ENCODE measurements at places on chromosomes 16 and 17.

DNA sequence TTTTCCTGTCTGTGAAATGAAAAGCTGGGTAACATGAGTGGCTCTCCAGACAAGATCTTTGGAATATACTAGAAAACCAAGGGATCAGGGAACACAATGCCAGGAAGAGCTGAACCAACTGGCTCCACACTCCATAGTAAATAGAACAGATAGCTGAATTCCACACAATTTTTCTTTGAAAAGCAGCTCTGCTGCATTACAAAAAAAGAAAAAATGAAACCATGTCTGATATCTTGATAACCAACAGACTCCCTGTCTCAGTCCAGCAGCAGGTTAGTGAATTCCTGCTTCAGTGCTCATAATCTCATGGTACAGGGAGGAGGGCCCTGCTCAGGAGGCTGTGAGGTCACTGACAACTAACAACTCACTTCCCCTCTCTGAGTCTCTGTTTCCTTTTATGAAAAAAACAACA is 97.1 kb downstream of the CDH11 start:
- DNase-seq, result no peak

GRCh38 chr16:57538235-57538721 is 1.9 kb upstream of the CCDC102A start:
- no peak for DNase-seq

GRCh38 chr16:3021449-3022207 is 1.5 kb downstream of the TNFRSF12A start:
- peak; percentile 70 for DNase-seq

GRCh38 chr16:21990381-21990944 is 10.5 kb downstream of the PDZD9 start:
- DNase-seq, result no peak

DNA sequence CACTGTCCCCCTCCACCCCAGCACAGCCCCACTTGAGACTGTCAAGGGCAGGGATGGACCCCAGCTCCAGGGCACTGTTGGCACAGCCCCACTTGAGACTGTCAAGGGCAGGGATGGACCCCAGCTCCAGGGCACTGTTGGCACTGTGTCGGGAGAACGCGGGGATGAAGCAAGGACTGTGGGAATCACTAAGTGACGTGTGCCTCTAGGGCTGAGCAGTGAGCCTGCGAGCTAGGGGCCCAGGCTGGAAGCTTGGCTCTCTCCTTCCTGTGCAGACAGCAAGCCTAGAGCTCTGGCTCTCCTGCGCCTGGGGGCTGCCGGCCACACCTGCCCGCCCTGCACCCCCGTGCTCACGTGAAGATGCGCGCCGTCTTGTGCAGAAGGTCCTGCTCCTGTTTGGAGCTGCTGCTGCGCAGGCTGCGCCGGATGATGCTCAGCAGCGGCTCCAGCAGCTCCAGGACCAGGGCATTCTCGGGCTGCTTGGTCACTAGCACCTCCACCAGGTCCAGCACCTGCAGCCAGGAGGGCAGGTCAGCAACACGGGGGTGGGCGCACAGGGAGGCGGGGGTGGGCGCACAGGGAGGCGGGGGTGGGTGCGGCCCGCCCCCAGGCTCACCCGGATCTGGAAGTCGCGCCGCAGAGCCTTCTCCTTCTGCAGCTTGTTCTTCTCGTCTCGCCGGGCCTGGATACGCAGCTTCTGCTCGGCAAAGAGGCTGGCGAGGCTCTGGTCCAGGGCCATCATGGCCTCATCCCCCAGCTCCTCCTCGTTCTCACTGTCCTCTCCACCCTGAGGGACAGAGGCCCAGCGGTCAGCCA is 10.8 kb downstream of the MYBBP1A start:
- no peak for DNase-seq

DNA sequence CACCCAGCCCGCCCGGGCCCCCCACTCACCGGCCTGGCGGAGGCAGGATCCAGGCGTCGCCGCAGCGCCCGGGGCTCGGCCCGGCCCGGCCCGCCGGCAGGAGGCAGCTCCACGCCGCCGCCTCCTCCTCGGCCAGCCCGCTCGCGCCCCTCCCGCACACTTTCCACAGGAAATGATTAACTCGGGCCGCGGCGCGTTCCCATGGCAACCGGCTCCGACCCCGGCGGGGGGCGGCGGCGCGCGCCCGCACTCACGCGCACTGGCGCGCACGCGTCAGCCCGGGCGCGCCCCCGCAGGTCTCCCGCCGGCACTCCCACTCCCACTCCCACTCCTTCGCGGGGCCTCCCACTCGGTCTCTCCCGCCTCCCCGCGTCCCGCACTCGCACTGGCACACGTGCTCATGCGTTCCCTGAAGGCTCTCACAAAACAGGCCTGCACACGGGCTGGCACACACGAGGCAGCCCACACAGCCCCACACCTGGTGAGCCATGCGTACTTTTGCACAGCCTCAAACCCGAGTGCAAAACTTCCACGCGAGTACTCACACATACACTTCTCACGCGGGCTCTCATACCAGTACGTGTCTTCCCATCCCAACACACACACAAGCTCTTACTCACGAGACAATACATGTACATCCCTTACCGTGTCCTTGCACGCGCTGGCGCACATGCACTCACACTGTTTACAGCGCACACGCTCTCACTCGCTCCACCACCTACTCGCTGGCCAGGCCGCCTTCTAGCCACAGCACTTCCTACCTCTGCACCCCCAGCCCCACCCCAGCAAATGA is at the start of gene KIFC3:
TSS of gene KIFC3 (minus strand) at position 151 of the 793 bp plus-strand sequence. CDS start 4,248 bp downstream, outside the sequence.
- DNase-seq, result peak; percentile 63

GRCh38 chr16:73171901-73172240 is 123.9 kb upstream of the ZFHX3 start:
- no peak for DNase-seq

DNA sequence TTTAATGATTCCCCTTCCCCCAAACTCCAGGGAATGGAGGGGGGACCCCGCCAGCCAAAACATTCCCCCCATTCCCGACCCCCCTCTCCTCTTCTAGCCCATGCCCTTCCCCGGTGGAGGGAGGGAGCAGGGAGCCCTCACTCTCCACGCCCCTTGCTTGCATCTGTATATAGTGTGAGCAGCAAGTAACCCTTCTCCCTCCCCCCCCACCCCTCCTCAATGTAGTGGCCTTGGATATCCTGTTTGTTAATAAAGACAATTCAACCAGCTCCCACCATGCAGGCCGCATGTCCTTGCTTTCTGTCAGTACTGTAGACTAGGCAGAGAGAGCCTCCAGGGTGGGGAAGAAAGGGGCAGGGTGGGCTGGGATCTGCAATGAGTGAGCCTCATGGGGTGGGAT is 1.6 kb upstream of the C17orf107 start:
- no peak for DNase-seq

- DNase-seq, result no peak
These were observed 115.1 kb downstream of the PPM1E start for GRCh38 chr17:58870747-58871146.

DNA sequence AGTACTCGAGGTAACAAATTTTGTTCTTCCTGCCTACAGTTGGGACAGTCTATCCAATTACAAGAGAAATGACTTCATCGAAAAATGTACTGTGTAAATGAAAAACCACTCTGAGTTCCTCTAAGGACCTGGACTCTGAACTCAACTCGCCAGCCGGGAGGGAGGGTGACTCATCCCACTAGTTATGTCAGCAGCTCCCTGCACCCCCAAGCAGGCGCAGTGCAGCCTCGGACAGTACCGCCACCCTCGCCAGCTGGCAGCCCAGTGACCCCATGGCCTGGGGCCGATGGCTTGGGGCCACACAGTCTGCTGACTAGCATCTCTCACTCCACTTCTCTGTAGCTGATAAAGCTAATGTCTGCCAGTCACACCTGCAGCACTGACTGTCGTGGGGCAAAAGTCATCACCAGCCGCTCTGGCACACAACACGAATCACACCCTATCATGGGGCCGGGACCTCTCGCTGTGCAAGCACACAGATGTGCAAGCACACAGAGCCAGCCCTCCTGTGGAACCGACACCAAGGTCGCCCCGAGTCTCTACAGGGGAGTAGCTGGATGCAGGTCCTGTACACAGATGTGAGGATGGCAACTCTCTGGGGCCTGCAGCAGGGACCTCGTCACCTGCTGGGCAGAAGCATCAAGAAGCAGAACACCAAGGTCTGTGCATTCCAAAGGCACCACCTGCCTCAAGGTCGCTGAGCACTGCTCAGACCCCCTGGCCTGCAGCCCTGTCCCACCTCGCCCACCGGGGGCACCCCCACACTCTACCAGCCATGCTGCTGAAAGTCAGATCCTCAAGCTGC is 5.7 kb downstream of the CSNK1D start:
- DNase-seq, result no peak

GRCh38 chr16:3443108-3444031 is at the start of the genes NAA60 and ZNF597:
NAA60 (plus strand) TSS chr16:3443680; CDS start chr16:3476228, 32,548 bp downstream.
ZNF597 (minus strand) TSS chr16:3443504; CDS start chr16:3443153, 351 bp downstream.
- DNase-seq, result peak; percentile 58

DNA sequence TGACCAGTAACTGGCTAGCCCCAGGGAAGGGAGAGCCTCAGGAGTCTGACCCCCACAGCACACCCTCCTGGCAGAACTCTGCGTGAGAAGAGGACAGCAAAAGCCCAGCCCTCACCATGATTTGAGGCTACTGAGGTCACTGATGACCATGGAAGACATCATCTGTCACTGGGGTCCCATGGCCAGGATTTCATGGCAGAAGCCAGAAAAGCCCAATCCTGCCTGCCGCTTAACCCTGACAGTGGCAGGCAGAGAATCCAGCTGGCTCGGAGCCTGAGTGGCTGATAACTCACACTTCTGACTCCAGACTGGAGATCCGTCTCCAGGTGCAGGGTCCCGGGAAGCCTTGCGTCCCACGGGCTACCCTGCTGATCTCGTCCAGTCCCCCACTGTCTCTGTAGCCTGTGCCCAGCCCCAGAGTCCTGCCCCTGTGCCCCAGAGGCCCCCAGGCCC is 17.5 kb downstream of the GRIN2C start:
- DNase-seq, result no peak

DNA sequence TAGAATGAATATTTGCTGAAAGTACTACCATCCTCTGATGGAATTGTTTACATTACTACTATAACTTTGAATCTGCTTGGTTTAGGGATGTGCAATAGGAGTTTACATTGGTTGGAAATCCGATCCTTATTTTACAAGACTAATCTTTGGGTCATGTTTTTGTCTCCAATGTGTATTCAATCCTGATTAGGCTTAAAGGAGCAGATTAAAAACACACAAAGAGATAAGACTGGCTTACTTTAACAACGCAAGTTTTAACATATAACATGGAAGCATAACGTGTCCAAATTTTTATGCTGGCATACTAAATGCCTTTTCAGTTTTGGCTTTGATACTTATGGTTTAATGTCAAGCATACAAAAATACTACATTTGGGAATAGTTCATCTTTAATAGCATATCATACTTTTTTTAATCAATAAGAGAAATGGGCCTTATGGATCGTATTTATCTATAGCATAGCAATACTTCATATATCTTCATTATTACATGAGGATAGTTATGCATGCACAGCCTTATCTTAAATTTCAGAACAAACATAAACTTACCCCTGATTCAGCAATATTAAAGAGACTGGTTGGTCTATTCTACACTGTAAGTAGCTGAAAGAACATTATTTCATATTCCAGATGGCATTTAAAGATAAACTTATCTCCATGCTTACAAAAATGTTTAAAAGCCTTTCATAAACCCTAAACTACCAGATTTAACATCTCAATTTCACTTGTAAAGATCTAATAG is 69.9 kb upstream of the NACA2 start:
- DNase-seq, result no peak

- no peak for DNase-seq
These were observed 17.0 kb downstream of the VWA3A start for GRCh38 chr16:22109258-22109898.
